ENCODE measurements at places on chromosomes 5 and 9.

DNA sequence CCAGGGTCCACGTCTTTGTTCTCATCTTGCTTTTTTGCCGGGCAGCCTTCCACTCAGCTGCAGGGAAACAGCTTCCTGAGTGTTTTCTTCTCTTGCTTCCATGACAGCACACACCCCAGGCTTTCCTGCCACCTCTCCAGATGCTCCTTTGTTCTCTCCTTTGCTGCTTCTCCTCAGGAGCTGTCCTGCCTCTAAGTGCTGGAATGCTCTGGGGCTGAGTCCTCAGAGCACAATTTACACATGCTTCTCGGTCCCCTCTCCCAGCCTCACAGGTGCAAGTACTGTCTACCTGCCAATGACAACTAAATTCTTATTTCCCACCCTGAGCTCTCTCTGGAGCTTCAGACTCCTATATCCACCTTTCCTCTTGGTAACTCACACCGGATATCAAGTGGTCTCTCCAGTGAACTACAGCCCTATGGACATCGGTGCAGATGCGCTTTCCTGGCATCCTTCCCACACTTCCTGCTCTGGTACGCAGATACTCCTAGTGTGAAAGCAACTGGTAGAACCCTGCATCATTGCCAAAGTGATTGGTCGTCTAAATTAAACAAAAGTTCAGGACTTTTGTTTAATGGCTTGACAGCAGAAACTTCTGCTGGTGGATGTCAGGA is 13.4 kb upstream of the ACSL6 start:
- no peak for DNase-seq

- no peak for DNase-seq
Measured at GRCh38 chr9:93978551-93978950, 23.4 kb upstream of the BARX1 start.

GRCh38 chr9:113618836-113619490 is 155.4 kb downstream of the RGS3 start:
- DNase-seq = no peak

- no peak for DNase-seq
Measured at GRCh38 chr9:133792721-133793470, 54.7 kb upstream of the SARDH start.

GRCh38 chr5:146731909-146732659 is 146.5 kb downstream of the PPP2R2B start:
- no peak for DNase-seq

GRCh38 chr9:22416692-22417060 is 29.9 kb upstream of the DMRTA1 start:
- no peak for DNase-seq

DNA sequence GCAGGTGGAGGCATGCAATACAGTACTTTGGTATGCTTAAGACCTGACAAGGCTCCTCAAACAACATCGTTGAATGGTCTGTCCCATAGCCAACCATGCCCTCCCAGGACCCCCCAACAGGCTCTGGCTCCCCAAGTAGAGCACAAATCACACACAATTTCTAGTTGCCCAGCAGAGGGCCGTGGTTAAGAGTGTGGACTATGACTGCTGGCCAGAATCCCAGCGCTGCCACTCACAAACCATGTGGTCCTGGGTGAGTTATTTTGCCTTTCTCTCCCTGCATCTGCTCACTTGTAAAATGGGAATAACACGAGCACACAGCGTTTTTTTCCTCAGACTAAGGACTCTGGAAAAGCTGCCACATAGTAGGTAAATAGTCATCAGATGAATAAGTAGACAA is 6.5 kb downstream of the CKMT2 start:
- no peak for DNase-seq

DNA sequence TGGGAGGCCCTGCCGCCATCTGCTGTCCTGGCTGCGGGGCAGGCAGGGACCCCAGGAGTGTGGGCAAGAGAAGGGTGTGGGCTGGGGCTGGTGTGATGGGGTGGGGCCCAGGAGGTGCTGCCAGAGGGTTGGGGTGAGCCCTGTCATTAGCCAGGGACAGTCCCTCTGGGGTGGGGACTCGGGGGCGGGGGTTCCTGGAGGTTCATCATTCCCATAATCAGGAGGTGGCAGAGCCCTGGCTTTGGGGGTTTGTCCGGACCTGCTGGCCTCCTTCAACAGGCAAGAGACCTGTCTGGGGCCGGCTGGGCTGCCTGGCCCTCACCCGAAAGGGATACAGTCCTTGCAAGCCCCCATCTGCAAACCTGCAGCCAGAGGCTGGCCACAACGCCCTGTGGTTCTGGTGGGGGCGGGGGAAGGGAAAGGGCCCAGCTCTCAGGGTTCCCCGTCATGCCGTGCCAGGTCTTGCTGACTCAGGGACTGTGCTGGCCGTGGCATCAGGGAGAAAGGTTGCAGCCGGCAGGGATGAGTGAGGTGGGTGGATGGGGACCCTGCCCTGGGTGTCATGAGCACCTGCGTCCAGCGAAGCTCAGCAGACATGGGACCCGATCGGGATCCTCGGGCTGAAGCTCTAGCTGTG is 65.2 kb downstream of the MRPL36 start:
- no peak for DNase-seq

DNA sequence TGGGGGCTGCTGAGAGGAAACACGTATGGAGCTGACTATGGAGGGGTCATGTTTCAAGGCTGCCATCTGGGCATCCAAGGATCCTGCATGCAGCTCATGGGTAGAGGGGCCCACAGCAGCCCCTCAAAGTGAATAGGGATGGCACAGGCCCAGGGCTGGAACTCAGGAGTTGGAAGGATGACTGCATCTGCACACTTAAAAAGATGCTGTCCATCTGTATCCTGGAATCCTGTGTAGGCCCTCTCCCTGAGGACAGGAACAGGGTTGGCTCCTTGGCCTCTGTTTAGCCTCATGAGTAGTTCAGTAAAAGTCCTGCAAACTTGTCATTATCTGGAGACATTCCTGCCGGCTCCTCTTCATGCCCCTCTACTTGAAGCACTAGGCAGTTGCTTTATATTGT is 4.0 kb downstream of the BNIP1 start:
- no peak for DNase-seq

DNA sequence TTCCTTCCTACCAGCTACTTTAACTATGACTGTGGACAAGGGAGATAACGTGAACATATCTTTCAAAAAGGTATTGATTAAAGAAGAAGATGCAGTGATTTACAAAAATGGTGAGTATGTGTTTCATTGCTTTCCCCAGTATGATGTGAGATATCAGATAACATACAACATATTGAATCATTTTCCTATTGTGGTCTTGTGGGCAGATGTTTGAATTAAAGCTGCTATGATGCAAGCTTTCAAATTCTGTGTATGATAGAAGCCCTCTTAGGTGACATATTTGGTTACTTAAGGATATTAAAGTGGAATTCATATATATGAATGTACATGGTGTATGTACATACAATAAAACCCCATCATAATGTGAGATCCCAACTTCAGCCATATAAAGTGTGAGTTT is 59.5 kb downstream of the TEK start:
- no peak for DNase-seq

GRCh38 chr5:2272755-2273154 is 390.0 kb upstream of the IRX4 start:
- DNase-seq = no peak

DNA sequence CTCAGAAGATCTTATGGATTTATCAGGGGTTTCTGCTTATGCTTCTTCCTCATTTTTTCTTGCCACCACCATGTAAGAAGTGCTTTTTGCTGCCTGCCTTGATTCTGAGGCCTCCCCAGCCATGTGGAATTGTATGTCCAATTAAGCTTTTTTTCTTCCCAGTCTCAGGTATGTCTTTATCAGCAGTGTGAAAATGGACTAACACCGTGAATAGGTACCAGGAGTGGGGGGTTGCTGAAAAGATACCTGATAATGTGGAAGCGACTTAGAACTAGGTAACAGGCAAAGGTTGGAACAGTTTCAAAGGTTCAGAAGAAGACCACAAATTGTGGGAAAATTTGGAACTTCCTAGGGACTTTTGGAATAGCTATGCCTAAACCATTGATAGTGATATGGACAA is 1222.5 kb upstream of the NUDT12 start:
- no peak for DNase-seq

DNA sequence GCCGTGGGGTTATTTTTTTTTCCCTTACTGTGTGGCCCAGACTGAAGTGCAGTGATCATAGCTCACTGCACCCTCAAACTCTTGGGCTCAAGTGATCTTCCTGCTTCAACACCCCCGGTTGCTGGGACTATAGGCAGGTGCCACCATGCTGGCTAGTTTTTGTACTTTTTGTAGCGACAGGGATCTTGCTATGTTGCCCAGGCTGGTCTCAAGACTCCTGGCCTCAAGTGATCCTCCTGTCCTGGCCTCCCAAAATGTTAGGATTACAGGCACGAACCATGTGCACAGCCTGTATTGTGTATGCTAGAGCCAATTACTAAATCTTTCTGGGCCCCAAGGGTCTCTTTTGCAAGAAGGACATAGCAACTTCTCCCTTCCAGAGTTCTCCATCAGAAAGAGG is 23.1 kb downstream of the GALNT10 start:
- no peak for DNase-seq

- no peak for DNase-seq
Measured at GRCh38 chr9:136119883-136120393, 1.3 kb upstream of the TMEM250 start.

DNA sequence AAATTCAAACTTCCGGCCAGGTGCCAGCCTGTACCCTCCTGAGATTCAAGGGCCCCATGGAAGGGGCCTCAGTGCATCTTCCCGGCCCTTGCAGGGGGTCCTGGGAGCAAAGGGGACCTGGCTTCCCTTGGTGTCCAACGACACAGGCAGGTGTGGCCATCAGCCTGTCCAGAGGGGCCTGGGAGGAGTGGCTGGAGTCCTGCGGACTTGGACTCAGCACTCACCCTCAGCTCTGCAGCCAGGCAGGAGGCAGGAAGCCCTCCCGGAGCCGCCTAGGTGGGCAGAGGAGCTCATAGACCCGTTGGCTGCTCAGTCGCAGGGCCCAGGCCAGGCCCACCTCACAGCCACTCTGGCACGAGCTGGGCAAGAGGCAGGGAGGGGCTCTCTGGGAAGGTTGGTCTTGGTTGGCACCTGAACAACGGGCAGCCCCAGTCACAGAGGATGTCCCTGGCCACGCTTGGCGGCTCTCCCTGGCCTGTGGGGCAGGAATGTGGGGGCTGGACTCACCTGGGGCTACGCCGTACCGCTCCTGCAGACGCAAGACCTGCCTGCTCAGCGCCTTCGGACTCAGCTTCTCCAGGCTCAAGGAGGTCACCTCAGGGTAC is 53.8 kb upstream of the NRARP start:
- no peak for DNase-seq

- DNase-seq = no peak
Measured at GRCh38 chr5:35383041-35383440, 152.8 kb upstream of the PRLR start.

GRCh38 chr5:59264639-59265245 is 628.8 kb downstream of the PDE4D start:
- DNase-seq = no peak

DNA sequence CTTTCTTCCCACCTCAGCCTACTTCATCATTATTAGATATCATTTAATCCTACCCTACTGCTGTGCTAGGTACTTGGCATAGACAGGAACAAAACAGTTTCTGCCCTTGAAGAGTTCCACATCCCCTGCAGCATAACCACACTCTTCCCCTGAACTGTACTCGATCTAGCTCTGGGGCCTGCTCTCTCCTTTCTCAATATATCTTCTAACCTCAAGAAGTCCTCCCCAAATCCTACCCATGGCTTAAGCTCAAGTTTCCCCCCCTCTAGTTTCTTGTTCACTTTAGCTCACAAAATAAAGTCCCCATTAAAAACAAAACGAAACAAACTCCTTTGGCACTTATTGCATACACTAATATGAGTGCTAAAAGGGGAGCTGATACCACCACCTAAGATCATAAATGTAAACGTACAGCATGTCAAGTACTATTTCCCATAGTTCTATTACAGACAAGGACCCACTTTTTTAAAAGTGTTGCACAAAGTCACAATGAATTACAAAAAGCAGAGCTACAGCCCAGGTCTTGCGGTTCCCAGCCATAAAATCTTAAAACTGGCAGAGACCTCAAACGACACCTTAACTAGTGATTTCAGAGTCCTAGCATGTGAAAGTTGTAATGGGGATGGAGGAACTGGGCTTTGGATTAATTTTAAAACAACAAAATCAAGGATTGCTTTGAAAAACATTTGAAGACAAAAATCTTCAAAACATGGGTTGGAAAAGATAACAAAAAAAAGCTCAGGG is 80.7 kb downstream of the PTPDC1 start:
- no peak for DNase-seq

DNA sequence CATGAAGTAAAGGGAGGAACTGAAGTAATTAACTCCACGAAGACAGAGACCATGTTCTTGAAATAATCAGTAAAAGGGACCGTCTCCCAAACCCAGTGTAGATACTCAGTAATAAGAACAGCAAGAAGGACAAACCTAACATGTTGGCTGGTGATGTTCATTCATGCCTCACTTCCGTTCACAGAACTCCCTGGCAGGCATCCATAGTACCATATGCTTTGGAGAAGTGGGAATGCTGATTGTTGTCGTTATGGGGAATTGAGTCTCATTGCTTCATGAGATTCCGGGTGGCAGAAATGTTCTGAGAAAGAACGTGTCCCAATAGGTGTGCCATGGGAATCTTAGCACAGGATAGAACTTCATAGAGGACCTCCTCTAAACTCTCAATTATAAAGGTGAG is 452.3 kb downstream of the ZSWIM6 start:
- no peak for DNase-seq

GRCh38 chr9:123355761-123356431 is at the start of gene CRB2:
CRB2 (plus strand) TSS chr9:123356197; CDS start chr9:123356261, 64 bp downstream.
- no peak for DNase-seq

DNA sequence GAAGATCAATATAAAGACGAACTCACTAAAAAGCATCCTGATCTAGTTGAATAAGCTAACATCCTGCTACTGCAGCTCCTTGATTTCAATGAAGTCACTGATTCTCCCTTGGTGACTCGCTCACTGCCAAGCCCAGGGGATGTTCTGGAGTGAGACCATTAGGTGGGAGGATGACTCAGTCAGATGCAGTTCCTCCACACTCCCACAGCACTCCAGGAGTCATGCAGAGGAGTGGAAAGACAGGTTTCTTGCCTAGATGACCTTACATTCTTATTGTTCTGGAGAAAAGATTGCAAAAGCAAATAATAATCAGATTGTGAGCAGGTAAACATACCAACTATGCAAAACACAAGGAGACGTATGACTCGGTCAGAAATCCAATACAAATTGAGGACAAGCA is 15.3 kb downstream of the GCNT4 start:
- DNase-seq = no peak

GRCh38 chr5:77906806-77907205 is 130.7 kb upstream of the TBCA start:
- no peak for DNase-seq

- no peak for DNase-seq
Measured at GRCh38 chr5:177070536-177071191, 16.1 kb upstream of the FGFR4 start.

- no peak for DNase-seq
Measured at GRCh38 chr9:98795970-98796363, 388 bp downstream of the ANKS6 start.

- DNase-seq = no peak
Measured at GRCh38 chr5:54471398-54471797, 15.9 kb downstream of the HSPB3 start.
